Myometrial cell (primary cell): ENCODE measurements at places on chromosomes 3 and 15. TPM values are rescaled to one million over a fixed set of nuclear protein-coding genes. Genes with fewer than 3 reads are reported as not detected.

Gene ACAN
- not detected in 2 replicates for total RNA-seq

Gene SLC6A20
- not detected in 2 replicates for total RNA-seq

Gene SLC6A1
- total RNA-seq: not detected in 2 replicates

Gene ECE2
- not detected in 2 replicates for total RNA-seq

Gene TMCO5A
- total RNA-seq: not detected in 2 replicates

Gene GASK1A
- 0.58 and 1.1 TPM in 2 replicates for total RNA-seq

Gene ATP8B4
- 2.6 and 4.4 TPM in 2 replicates for total RNA-seq

Gene RARB
- 34.4 and 37.2 TPM in 2 replicates for total RNA-seq

Gene ZNF860
- 0.29 and 0.53 TPM in 2 replicates for total RNA-seq

Gene TNIK
- total RNA-seq: 8.6 and 14.0 TPM in 2 replicates

Gene ZDHHC19
- not detected in 2 replicates for total RNA-seq
